ENCODE measurements at places on chromosomes 7 and 10.

GRCh38 chr7:90661290-90662151, 65.4 kb downstream of the CDK14 start:
- no peak for DNase-seq

- no peak for DNase-seq
Measured at GRCh38 chr7:30829471-30829870, 58.3 kb downstream of the MINDY4 start.

DNA sequence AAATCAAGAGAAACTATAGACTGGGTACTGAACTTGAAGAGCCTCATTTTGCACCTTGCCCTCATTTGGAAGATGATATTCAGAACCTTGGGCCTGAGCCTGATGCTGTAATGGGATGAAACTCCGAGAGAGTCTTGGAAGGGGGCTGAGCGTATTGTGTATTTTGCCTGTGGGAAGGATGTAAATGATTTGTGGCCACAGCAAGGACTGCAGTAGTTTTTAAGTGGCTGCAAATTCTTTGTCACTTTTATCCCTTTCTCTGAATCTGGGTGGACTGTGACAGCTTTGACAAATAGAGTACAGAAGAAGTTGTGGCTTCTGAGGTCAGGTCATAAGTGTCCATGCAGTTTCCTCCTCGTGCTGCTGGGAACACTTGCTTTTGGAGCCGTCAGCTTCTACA, 221.2 kb downstream of the ADRA2A start:
- no peak for DNase-seq

DNA sequence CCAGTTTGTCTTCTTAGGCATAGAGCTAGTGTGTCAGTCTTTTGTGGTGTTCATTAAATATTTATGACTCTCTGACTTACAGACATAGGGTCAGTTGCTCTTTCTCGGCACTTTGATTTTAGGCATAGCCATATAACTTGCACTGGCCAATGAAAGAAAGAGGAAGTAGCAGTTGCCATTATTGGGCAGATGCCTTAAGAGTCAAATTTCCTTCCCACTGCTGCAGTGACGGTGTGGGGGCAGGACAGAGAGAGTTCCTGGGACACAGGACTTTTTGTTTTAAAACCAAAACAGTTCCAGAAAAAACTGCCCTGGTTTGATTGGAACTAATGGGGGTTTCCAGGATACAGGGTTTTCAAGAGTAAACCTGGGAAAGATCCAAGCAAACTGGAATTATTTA, 60.2 kb upstream of the PHF14 start:
- DNase-seq, result no peak

- no peak for DNase-seq
Measured at GRCh38 chr10:5858811-5859210, 30.9 kb downstream of the ANKRD16 start.

GRCh38 chr7:85191383-85191782, 4.5 kb upstream of the SEMA3D start:
- DNase-seq, result no peak

DNA sequence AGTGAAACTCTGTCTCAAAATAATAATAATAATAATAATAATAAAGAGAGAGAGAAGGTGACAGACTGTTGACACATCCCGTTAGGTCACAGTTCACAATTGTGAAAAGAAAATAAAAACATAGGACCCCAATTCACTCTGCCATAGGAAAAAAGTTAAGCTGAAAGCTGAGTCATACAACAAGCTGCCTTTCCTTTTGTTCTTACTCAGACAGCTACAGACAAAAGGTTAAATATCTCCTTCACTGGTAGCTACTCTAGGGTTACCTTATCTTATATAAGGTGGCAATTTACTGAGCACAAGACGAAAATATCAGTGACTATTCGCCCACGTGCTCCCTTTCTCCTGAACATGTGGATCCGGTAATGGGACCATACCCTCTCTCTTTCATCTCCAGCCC, 17.5 kb downstream of the TUBAL3 start:
- DNase-seq, result no peak

GRCh38 chr7:154965014-154965413, 37.9 kb downstream of the PAXIP1 start:
- no peak for DNase-seq

GRCh38 chr7:71133856-71134255, 1.9 kb downstream of the GALNT17 start:
- no peak for DNase-seq

DNA sequence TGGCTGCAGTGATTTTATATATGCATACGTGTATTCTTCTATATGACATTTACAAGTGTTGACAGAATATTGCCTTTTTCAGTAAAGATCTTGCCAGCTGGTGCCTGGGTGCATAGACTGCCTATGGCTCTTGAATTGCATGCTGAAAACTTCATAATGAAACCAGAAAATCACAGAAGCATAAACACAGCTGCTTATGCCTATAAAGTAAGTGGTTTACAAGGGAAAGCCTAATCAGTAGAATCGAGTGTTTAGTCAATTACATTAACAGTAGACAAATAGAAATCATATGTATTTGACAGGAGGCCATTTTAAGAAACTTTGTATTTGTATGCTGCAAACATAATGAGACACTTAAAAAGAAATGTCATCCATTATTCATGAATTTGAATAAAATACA, 82.5 kb downstream of the TMEM168 start:
- no peak for DNase-seq

GRCh38 chr10:1706711-1707110, 30.6 kb downstream of the ADARB2 start:
- no peak for DNase-seq

DNA sequence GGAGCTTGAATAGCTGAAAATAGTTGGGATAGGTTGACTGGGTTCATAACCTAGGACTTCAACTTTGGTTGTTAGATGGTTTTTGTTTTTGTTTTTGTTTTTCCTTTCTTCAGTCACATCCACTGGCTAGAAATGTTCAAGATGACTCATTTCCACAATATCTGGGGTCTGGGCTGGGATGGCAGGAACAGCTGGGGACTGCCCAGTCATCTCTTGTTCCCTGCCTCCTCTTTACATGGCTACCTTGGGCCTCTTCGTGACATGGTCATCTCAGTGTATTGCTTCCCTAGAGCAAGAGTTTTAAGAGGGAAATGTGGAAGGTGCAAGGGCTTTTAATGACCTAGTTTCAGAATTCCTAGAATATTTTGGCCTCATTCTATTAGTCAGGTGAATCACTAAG, 915.8 kb downstream of the XPNPEP1 start:
- no peak for DNase-seq

DNA sequence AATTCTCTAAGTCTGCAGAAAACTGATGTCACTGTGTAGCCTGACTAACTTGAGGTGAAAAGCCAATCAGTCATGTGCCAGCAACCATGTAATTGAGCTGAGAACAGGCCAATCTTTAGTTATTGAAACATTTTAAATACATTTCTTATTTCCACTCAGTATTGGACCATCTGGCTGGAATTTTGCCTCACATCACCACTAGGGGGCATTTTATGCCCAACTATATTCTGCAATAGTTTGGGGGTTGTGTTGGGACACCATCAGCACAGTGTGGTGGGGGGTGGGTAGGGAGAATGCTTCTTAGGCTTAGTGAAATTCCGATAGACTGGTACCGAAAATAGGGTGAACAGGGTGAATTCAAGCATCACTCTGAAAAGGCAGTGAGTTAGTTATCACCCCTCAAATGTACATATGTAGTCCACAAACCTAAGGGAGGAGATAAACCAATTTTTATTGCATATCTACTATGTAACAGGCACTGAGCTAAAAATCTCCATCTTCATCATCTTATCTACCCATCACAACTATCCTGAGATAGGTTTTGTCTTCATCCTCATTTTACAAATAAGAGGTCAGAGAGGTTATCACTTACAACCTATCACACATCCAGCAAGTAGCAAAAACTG, 17.8 kb downstream of the NPSR1 start:
- no peak for DNase-seq

- DNase-seq, result no peak
Measured at GRCh38 chr10:30529373-30529998, 95.5 kb downstream of the MAP3K8 start.

- no peak for DNase-seq
Measured at GRCh38 chr7:22610263-22610662, 110.3 kb upstream of the STEAP1B start.

GRCh38 chr7:136234040-136234439, 256.9 kb upstream of the MTPN start:
- DNase-seq, result no peak

DNA sequence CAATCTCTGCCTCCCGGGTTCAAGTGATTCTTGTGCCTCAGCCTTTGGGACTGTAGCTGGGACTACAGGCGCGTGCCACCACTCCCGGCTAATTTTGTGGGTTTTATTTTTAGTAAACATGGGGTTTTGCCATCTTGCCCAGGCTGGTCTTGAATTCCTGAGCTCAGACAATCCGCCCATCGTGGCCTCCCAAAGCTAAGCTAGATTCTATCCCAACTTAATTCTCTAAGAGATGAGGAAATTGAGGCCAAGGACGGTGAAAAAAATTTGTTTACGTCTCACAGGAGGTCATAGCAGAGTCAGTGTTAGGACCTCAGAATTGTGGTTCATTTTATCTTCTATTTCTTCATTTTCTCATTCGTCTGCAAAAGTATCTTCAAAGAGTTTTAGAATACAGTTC, 6.1 kb downstream of the CCAR1 start:
- DNase-seq, result no peak

- no peak for DNase-seq
Measured at GRCh38 chr7:79810916-79811315, 323.7 kb upstream of the GNAI1 start.

DNA sequence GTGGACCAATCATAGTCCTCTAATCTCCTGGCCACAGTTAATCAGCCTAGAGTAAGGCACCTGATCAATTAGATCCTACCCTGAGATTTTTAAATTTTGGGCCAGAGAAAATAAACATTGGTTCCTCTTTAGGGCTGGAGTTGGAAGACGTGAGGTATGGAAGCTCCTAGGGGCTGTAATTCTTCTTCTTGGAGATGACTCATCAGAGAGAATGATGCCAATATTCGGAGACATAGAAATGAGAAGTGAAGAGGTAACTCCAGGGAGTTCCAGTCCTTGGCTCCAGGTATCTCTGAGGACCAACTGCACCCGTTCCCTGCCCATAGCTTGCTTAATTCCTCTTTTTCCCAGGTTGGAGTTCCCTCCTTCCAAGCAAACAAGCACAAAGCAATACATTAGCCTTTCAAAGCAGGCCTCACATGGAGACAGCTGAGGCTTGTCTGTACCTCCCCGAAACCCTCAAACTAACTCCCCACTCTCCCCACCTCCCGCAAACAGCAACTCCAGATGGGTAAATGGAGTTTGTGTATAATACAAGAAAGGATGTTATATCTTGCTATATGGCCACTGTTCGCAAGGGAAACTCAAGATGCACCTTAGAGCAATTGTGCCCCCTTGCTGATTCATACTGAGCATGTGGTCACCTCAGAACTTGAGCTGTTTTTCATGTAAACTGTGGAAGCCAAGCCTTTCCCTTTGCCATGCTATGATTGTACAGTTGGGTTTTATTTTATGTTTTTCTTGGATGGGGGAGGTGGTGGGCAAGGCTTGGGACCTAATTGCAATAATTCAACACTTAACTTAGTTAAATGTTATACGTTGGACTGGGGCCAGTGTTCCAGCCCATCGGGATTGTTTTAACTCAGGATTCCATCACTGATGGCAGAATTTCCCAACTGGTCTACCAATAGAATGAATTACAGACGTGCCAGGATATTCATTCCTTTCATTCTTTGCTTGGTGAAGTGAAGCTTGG, 29.3 kb downstream of the PIK3AP1 start:
- no peak for DNase-seq

GRCh38 chr10:120741396-120741795, 109.8 kb upstream of the WDR11 start:
- DNase-seq, result no peak

GRCh38 chr10:21327289-21327993, 198.0 kb downstream of the SKIDA1 start:
- DNase-seq, result no peak

DNA sequence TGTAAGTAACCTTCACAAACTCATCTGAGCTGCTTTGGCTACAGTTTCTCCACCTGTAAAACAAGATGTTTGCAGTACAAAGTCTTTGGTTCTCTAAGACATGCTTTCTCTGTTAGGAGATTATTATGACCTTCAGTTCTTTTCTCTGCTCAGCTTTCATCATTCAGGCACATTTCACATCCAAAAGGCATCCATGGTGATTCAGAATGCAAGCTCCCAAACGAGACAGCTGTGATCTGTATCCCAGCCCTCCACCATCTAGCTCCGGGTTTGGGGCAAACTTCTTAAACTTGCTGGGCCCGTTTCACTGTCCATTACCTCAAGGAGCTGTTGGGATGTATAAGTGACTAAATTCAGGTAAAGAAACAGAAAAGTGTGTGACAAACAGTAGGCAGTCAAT, 95.8 kb upstream of the COL1A2 start:
- DNase-seq, result no peak

- no peak for DNase-seq
Measured at GRCh38 chr10:77680811-77681210, 43.2 kb upstream of the KCNMA1 start.

- no peak for DNase-seq
Measured at GRCh38 chr7:135147899-135148721, at the start of gene TMEM140. TMEM140 (plus strand) TSS chr7:135148072; CDS start chr7:135164442, 16,370 bp downstream.

DNA sequence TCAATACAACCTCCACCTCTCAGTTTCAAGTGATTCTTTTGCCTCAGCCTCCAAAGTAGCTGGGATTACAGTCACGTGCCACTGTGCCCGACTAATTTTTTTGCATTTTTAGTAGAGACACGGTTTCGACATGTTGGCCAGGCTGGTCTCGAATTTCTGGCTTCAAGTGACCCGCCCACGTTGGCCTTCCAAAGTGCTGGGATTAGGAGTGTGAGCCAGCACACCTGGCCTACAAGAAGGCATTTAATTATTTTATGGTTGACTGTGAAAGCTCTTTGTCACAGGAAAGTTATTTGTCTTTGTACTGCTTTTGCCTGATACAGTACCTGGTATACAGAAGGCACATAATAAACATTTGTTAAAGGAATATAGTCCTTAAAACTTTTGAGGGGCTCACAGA, 12.9 kb downstream of the MYOZ1 start:
- DNase-seq, result no peak

- DNase-seq, result no peak
Measured at GRCh38 chr10:6204341-6205191, 1.8 kb downstream of the PFKFB3 start.

- no peak for DNase-seq
Measured at GRCh38 chr10:84308481-84309304, 19.7 kb upstream of the CCSER2 start.

DNA sequence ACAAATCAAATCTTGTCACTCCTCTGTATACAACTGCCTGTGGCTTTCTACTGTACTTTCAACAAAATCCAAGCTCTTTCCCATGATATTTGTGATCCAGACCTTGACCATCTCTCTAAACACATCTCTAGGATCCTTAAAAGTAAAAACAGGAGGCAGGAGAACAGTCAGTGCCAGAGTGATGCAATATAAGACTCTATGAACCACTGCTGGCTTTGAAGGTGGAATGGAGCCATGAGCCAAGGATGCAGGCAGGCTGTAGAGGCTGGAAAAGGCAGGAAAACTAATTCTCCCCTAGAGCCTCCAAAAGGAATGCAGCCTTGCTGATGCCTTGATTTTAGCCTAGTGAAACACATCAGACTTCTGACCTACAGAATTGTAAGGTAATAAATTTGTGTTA, 45.5 kb upstream of the LRRN3 start:
- DNase-seq, result no peak

Measured in omental fat pad (tissue), 4 donors.